ENCODE measurements at places on chromosomes 2 and 18. TPM values are rescaled to one million over a fixed set of nuclear protein-coding genes. Genes with fewer than 3 reads are reported as not detected.

Gene CHRND
- polyA plus RNA-seq: 180 TPM

Gene CRYGC
- polyA plus RNA-seq: not detected

Gene NEB
- polyA plus RNA-seq: 1,544 TPM

Gene CIB4
- not detected for polyA plus RNA-seq

Gene EFEMP1
- polyA plus RNA-seq: 29.9 TPM

Gene FOXD4L1
- 1.6 TPM for polyA plus RNA-seq

Gene CCDC85A
- polyA plus RNA-seq: 3.2 TPM

Gene CD302
- polyA plus RNA-seq: 13.5 TPM

Gene MC4R
- polyA plus RNA-seq: 0.16 TPM

Gene SERPINB10
- polyA plus RNA-seq: 0.27 TPM

Gene LRP1B
- 2.2 TPM for polyA plus RNA-seq

Gene TANC1
- 22.2 TPM for polyA plus RNA-seq

Gene DOCK10
- polyA plus RNA-seq: 16.3 TPM

Gene BOLL
- 1.6 TPM for polyA plus RNA-seq

Gene BIN1
- polyA plus RNA-seq: 988 TPM

Gene REG1B
- polyA plus RNA-seq: not detected

Measured in forelimb muscle (tissue), 1 donor.